GM23248 (cell line): ENCODE measurements at places on chromosomes 16 and 17. TPM values are rescaled to one million over a fixed set of nuclear protein-coding genes. Genes with fewer than 3 reads are reported as not detected.

GRCh38 chr16:3089717-3090592 lies 9.1 kb downstream of the ZSCAN10 start:
- DNase-seq = no peak

CASKIN1 gene
- under 0.01 TPM in 1 of 2 replicates, not detected in the other for total RNA-seq

DNA sequence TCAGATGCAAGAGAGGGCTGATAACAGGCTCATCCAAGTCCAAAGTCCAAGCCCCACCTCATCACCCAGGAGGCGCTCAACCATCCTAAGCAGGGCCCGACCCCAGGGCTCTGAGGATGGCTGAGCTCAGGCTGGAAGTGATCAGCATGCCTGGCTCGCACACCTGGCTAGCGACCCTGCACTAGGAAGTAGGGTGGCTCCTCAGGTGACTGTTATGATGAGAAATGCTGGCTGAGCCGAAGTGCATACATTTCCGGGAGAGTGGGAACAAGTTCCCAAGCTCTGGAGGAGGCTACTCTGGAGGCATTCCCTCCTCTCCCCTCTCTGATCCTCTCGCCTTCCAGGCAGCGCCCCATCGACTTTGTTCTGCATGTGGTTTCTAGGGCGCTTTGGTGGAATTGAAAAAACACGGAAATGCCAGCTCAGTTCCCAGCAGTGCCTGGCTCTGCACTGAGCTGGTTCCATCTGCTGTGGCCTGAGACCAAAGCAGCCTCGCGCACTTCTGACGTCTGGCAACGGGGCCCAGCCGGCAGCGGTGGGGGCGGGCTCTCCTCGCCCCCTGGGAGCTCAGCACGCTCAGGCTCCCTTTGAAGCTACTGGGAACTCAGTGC lies 130.3 kb downstream of the IRF8 start:
- peak; percentile 39 for DNase-seq

- peak; percentile 69 for DNase-seq
Observed at GRCh38 chr16:51508490-51509212, 357.6 kb upstream of the SALL1 start.

- DNase-seq = no peak
Observed at GRCh38 chr17:73069164-73069770, 23.2 kb downstream of the SLC39A11 start.
